ENCODE measurements at places on chromosomes 12 and 14. TPM values are rescaled to one million over a fixed set of nuclear protein-coding genes. Genes with fewer than 3 reads are reported as not detected.

Gene SERPINA5
- not detected for total RNA-seq

Gene CLEC9A
- not detected for total RNA-seq

Gene IL26
- total RNA-seq, result 8.0 TPM

Gene PPP2R5C
- total RNA-seq, result 232 TPM

Gene C12orf60
- total RNA-seq, result 3.7 TPM

Gene POTEM
- total RNA-seq, result not detected

Gene CFAP73
- 0.32 TPM for total RNA-seq

Gene GATC
- 41.3 TPM for total RNA-seq

Gene ISM2
- total RNA-seq, result 0.21 TPM

Gene TTC9
- 8.0 TPM for total RNA-seq
